ENCODE measurements at places on chromosomes 6 and 20.

- DNase-seq: no peak
Observed at GRCh38 chr6:92132457-92132856, 1286.9 kb downstream of the EPHA7 start.

DNA sequence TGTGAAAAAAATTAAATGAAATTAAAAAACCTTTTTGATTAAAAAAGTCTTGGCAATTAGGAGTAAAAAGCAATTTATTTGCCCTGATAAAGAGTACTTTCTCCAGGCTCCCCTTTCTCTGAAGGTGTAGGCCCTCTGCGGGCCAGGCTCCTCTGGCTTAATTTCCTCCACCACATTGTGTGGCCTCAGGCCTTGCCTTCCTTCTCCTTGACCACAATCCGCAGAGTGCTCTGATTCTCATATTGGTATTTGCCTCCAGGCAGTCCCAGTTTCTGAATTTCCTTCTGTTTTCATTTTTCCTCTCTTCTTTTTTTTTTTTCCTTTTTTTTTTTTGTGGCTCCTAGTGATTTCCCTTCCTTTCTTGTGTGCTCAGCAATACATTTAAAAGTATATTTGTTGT lies 96.4 kb downstream of the AIG1 start:
- no peak for DNase-seq

GRCh38 chr6:95784869-95785268 lies 207.5 kb downstream of the MANEA start:
- DNase-seq: no peak

- no peak for DNase-seq
Observed at GRCh38 chr20:40802886-40803285, 113.8 kb upstream of the MAFB start.

DNA sequence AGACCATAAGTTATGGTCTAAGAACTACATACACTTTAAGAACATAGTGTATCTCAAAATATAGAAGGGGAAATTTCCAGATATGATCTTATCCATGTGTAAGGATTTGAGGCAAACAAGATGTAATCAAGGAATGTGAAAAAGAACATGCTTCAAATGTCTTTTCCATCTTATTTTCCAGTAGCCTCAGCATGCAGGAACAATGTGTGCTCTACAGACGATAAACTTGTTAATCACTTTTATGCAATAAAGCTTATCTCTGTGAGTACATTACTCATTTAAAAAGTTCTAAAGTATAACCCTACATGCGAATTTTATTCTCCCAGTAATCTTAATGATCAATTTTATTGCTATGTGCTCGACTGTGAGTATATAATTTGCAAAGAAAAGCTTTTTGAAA lies 185.2 kb downstream of the ALDH8A1 start:
- DNase-seq: no peak

GRCh38 chr6:30265181-30265580 lies 52.0 kb upstream of the TRIM26 start:
- DNase-seq: no peak

- no peak for DNase-seq
Observed at GRCh38 chr20:8306937-8307336, 174.9 kb downstream of the PLCB1 start.

- DNase-seq: no peak
Observed at GRCh38 chr20:4728120-4728760, 6.5 kb downstream of the PRND start.

DNA sequence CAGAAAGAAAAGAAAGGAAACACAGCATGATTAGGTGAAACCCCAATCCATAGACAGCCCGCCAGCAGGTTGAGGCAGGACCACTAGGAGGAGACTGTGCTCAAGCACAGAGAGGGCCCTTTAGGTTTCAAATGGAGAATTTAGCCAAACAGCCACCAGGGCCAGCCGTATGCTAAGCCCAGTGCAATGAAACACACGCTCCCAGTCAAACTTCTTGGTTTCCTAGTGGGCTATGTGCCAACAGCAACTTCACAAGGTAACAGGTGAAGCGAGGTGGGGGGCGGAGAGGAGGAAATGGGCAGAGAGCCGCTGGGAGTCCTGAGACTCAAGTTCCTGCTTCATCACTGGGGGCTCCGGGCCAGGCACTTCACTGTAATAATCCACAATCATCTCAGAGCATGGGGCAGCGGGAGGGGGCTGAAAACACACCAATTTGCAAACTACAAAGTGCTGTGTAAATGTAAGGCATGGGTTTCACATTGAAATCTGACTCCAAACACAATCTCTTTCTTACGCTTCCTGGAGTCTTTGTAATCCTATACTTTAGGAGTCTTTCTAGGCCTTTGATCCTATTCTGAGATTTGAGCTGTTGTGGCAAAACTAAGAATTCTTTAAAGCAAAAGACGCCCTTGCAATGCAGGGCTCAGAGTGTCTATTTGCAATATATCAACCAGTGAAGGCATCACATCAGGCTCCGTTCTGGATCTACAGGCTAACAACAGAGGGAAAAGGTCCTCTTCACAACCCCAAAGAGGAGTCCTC lies 117.3 kb downstream of the OPRM1 start:
- peak; percentile 52 for DNase-seq

- no peak for DNase-seq
Observed at GRCh38 chr6:57137350-57137749, 34.8 kb upstream of the BAG2 start.

DNA sequence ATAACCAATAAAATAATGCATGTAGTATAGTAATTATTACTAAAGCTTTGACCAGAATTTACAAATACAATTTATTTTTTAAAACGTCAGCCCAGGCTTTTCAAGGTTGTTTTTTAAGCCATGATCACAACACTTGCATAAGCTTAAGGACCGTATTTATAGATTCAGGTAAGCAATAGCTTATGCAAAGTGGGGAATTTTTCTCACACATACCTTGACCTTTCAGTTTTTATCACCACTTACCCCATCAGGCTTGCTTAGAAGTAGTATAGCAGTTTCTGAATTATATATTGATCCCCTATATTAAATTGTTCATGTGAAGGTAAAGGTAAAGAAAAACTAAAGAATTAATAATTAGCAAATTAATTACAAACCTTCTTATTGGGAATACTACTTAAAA lies 232.3 kb upstream of the FKBP1C start:
- no peak for DNase-seq

DNA sequence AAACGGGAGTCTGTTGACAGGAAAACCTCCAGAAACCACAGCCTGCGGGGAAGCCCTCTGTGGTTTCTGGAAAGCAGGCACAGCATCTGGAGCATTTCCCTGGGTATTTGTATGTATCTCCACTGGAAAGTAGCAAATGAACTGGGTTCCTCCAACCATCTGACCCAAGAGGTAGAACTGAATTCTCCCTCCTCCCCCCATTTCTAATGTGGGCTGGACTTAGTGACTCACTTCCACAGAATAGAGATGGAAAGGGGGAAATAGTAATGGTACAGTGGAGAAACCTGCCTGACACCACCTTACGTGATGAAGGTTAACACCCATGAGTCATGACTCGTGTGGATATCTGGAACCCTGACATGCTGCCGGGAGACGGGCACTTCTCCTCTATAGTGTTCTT lies 51.9 kb upstream of the XRN2 start:
- DNase-seq: no peak

DNA sequence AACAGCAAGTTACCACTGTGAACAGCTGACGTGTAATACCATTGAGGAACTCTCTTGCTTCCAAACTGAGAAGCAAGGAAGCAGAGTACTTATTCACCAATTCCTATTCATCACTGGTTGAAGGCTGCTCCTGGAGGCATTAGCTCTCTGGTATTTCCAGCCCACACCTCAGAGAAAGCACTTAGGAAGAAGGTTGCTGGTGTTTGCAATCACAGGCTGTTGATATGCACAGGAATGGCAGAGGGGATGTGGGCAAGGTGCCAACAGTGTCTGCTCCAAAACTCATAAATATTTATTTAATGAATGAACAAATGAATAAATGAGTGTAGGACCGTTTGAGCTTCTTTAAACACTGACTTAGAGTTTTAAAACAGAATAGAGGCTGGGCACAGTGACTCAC lies 6.9 kb upstream of the RRBP1 start:
- DNase-seq: no peak

- DNase-seq: no peak
Observed at GRCh38 chr6:45192556-45192955, 135.6 kb upstream of the RUNX2 start.

DNA sequence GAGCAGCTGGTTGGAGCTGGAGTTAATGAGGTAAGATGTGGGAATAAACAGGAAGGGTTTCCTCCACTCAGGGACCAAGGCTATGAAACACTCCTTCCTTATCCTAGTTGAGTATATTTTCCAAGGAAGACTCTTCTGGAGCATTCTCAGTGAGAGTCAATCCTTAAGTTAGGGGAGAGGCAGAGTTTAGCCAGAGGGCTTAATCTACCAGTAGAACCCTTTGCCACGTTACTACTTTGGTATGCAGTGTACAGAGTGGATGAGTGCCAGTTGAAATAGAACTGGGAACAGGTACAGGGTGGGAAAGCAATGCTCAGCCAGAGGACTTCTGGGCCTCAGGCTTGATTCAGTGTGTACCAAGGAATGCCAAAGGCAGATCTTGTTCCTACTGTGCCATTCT lies 114.3 kb downstream of the UBE3D start:
- no peak for DNase-seq

GRCh38 chr6:41684311-41685180 lies 46.3 kb downstream of the MDFI start:
- DNase-seq: no peak

DNA sequence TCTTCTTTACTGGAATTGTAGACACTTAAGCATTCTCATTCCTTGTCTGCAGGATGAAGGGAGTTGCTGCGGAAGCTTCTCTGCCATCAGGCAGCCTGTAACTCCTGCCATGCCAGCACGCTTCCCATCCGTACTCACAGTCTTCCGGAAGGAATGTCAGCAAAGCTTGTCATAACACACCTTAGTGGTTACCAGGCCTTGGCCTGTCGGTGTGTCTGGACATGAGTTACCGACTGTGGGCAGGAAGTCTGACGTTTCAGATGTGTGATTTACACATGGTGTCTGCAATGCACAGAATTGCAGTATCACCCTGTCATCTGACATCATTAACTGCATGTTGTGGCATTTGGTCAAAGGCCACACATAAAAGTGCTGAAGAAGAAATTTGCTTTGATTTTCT lies 102.2 kb downstream of the SLC24A3 start:
- no peak for DNase-seq

GRCh38 chr6:36323062-36323461 lies 13.6 kb downstream of the BNIP5 start:
- no peak for DNase-seq

DNA sequence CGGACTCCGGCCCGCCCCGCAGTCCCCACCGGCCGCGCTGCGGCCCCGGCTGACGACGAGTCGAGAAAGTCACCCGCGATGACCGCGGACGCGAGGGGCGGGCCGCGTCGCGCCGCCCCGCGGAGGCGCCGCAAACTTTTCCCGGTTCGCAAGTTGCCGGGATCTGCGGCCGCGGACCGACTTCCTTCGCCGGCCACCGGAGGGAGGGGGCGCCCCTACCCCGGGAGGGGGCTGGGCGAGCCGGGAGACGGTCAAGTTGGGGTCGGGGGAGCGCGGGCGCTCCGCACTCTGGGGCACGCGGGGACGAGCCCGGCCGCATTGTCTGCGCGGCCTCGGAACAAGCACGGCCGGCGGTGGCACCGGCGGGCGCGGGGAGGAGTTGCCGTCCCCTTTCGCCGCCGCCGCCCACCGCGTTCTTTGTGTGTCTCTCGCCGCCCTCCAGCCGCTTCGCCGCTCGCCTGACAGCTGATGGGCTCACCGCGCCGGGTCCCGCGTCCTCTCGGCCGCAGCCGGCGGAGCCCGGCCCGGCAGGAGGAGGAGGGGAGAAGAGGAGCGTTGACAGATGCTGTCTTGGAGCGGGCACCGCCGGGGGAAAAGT lies 131.6 kb downstream of the OGFRL1 start:
- DNase-seq: no peak

DNA sequence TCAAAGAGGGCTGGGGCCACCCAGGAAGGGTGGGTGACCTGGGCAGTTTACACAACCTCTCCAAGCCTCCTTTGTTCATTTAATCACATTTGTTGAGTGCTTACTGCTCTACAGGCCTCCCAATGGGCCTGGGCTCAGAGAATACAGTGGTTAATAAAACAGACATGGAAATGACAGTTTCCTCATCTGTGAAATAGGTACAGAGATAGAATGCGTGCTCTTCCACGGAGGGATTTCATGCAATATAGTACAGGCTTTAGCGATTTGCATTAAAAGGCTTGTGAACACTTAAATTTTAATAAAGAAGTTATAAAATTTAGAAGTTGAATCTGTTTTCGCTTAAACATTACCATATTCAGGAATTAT lies 802 bp upstream of the FERMT1 start:
- no peak for DNase-seq

- no peak for DNase-seq
Observed at GRCh38 chr20:51637241-51637640, 94.7 kb upstream of the NFATC2 start.

GRCh38 chr20:8527998-8528723 lies 396.1 kb downstream of the PLCB1 start:
- DNase-seq: no peak

- DNase-seq: peak; percentile 52
Observed at GRCh38 chr6:43391440-43392031, 22.1 kb upstream of the ZNF318 start.
